ENCODE measurements at places on chromosomes 2 and 18.
A peak's percentile ranks its signal among the peaks of the same experiment; 100 is the strongest.

- DNase-seq: peak; percentile 3
Measured at GRCh38 chr18:33761363-33761762, 183.3 kb downstream of the ASXL3 start.

GRCh38 chr2:209086761-209087160 lies 337.1 kb upstream of the MAP2 start:
- no peak for DNase-seq

GRCh38 chr18:63850020-63850419 lies 37.5 kb upstream of the SERPINB2 start:
- DNase-seq: peak; percentile 70

- DNase-seq: no peak
Measured at GRCh38 chr2:238929242-238930081, 81.6 kb downstream of the TWIST2 start.

DNA sequence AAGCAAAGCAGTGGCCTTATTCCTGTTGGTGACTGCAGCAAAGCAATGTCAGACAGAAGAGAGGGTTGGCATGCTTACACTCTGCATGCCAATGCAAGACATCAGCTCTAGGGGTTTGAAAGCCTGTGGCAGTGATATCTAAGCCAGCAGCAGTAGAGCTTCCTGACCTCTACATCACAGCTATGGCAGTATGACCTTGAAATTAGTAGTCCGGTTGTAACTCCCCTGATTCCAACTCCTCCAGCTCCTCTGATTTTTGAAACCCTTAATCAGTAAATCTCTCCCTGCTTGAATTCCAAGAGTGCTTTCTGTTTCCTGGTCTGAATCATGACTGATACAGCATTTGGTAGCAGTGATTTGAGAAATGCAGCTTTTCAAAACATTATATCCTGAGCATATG lies 60.0 kb upstream of the LRP1B start:
- DNase-seq: no peak

DNA sequence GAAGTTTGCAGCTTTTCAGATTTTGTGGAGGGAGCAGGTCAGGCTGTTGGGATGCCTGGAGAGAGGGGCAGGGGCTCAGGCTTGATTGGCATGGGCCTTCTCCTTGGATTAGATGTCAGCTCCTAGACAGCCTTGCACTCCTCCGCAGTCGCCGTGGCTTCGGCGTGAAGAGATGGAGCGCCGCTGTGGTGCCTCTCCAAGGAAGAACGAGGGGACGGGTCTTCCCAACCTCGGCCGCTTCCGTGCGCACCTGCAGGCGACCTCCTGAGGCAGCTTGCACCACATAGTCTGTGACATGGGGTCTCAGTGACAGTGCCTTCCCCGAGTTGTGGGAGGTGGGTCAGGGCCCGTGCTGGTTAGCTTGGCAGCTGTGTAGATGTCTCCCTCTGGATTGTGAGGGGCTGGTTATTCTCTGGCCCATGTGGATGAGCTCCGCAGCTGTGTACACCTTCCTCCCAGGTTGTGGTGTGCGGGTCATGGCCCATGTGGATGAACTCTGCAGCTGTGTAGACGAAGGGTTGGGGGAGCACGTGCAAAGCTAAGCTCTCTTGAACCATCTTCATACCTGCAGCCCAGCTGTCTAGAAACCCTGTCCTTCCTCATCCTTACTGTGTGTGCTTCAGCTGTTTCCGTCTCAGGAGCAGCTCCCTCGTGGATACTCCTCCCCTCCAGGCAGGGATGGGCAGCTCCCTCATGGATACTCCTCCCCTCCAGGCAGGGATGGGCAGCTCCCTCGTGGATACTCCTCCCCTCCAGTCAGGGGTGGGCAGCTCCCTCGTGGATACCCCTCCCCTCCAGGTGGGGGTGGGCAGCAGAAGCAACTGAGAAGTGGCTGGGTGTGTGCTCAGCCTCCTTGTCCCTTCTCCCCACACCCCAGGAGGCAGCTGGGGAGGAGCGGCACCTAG lies 170.3 kb downstream of the LDLRAD4 start:
- DNase-seq: no peak

DNA sequence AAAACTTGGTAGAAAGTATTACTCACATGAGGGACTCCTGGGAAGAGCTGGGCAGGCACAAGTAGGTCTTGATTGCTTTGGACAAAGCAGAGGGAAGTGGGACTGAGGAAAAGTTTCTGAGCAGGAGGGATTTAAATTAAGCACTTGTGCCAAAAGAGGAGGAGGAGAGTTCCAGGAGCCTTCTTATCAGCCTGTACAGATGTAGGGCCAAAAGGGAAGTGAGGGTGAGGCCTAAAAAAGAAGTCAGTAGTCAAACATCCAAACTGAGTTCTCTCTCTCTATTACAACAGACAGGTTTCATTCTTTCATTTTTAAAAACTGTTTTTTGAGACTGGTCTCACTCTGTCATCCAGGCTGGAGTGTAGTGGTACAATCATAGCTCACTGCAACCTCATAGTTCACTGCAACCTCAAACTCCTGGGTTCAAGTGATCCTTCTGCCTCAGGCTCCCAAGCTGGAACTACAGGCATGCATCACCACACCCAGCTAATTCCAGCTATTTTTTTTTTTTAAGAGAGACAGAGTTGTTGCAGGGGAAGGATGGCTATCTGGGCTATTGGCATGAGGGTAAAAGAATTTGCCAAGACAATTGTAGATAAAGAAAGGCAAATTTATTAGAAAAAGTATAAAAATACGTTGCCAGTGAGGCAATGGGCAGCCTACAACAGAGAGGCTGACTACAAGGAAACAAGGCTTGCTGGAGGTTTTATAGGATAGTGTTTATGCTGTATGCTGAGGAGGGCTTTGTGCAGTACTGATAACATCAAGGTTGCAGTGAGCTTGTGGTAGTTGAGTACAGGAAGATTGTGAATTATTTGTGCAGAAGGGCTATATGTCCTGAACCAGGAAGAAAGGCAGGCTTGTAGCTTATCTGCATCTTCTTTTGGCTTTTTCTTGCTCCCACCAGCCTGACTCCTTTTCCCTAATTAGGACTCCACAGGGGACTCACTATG lies 29.0 kb downstream of the CFAP210 start:
- peak; percentile 17 for DNase-seq

GRCh38 chr2:149169656-149170055 lies 131.2 kb downstream of the LYPD6B start:
- no peak for DNase-seq

GRCh38 chr2:126849486-126849885 lies 49.2 kb upstream of the TEX51 start:
- DNase-seq: no peak

Data from AML-193 (cell line).